ENCODE measurements at places on chromosomes 2 and 18.

DNA sequence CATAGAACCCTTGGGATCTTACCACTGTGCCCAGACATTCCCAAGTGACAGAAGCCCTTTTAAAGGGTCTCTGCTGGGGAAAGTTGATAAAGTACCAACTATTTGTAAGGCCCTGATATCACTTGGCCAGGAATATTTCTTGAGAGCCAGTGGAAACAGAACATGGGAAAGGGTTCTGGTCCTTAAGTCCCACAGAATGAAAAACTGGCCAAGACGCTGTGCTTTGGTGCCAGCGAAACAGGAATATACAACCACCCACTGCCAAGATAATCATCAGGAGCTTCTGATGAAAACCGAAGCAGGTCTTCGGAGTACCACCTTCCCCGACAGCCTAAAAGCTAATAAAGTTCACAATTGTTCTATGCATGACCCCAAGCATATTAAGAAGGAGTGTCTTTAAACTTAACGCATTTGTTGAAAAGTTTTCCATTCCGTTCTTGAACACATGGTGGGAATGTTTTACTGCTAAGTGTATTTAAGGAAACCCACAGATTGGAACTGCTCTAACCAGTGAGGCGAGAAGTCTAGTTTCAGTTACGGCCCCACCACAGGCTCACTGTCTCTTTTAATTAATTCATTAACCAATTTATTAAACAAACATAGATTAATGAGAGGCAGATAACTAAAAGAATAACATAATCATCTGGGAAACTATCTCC, 152.6 kb downstream of the ANKRD44 start:
- no peak for DNase-seq

DNA sequence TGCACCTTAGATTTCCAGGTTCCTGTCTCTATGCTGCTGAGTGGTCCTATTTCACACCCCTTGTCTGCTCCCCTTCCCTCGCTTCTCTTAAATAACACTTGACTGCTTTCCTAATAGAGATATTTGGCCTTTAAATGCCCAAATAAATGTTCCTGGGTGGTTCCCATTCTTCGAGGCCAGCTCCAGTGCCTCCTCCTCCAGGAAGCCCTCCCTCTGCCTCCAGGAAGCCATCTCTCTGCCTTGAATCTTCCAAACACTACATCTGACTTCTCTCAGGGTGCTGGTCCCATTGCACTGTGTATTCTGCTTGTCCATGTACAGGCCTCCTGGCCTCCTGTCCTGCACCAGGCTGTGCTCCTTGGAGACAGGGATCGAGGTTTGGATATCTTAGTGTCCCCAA, 14.2 kb downstream of the EHD3 start:
- DNase-seq, result no peak

GRCh38 chr2:220478305-220479058, 851.1 kb downstream of the SLC4A3 start:
- DNase-seq, result no peak

- DNase-seq, result no peak
Observed at GRCh38 chr18:54867131-54867530, 38.9 kb downstream of the RAB27B start.

DNA sequence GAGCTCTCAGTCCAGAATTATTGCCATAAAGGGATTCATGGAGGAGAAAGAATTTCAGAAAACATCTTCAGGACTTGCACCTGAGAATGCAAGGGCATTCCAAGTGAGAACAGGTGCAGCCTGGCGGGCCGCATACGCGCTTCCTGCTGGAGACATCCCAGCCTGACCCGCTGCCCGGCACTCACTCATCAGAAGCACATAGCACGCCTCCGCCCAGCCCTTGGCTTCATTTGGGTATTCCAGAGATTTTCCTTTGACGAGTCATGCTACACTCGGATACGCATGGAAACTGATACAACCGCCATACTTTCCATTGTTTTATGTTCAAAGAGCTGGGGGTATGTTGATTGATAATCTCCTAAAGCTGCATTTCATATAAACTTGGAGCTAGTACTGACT, 228.0 kb upstream of the ID2 start:
- no peak for DNase-seq

DNA sequence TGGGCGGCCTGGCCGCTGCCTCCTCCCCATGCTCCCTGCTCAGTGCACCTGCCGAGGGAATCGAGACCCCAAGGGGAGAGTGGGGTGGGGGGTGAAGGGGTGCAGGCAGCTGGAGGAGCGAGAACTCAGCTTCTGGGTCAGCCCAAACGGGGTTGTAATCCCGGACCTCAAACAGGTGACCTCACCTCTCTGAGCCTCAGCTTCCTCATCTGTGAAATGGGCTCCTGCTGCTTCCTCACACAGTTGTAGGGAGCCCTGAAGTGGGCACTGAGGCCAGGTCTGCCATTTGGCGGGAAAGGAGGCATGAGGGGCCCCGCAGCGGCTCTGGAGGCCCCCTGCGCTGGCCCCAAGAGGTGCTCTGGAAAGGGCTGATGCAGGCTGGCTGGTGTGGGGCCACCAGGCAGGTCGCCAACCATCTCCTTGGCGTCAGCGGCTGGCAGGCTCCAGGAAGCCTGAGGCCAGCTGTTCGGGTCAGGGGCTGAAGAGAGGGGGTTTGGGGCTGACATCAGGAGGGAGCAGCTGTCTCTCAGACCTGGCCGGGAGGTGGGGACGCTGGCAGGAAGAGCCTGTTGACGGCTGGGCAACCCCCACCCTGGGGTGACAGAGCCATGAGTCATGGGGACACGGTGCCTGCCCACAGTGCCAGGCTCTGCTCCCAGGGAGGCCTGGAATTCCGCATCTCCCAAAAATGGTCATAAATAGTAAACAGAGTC, 4.9 kb downstream of the KLHL30 start:
- DNase-seq, result no peak

GRCh38 chr2:230713331-230714135, 891 bp downstream of the CAB39 start:
- DNase-seq, result peak; percentile 92

- no peak for DNase-seq
Observed at GRCh38 chr2:216084547-216084946, 2.8 kb downstream of the TMEM169 start.

- no peak for DNase-seq
Observed at GRCh38 chr2:38499548-38500282, 103.0 kb downstream of the HNRNPLL start.

DNA sequence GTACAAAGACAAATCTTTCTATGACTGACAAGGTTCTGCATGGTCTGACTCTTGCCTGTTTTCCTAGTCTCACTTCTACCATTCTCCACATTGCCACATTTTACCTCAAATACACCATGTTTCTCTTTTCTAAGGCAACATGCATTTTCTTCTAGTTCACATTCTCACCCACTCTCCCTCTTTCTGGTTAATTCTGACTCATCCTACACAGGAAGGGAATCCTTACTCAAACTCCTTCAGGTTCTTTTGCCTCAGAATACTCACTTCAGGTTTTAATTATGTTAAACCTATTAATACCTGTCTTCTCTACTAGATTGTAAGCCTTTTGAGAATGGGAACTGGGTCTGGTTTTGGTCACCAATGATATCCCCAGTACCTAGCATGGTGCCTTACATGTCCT, 47.2 kb downstream of the MAP2 start:
- DNase-seq, result no peak

- DNase-seq, result peak; percentile 81
Observed at GRCh38 chr2:241762933-241763369, 13.7 kb upstream of the GAL3ST2 start.

DNA sequence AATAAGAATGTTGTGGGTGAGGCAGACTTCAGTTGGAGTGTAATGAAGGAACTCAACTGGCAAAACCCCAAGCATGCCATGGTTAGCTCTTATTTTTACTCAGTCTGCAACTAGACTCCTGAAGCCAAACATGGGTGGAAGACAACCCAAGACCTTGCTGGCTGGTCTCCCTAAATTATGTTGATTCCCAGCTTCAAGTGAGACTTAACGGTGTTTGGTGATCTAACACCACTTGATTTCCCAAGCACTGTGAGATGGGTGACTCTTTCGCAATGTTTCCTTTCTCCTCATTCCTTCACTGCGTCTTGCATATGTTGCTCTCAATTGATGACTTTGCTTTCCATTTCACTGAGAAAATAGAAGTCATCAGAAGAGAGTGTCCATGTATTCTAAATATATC, 693.1 kb downstream of the DCC start:
- DNase-seq, result no peak

- DNase-seq, result no peak
Observed at GRCh38 chr2:109339519-109339966, 210.5 kb downstream of the SH3RF3 start.

DNA sequence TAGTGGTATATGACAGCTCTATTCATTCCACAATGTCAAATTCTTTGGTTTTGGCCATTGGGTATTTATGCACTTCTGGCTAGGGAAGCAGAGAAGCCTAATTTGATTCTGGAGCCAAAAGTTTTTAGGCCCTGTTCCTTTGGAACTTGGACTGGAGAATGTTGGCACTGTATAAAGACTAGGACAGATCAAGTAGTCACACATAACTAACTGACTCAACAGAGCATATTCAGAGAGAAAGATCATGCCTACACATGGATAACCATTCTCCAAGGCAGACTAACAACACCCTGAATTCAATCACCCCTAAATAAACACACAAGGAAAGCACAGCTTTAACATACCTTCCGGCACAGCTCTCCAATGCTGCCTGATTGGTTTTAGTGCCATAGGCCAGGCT, 62.9 kb downstream of the ARHGAP15 start:
- no peak for DNase-seq

- DNase-seq, result no peak
Observed at GRCh38 chr18:36974686-36975085, 145.8 kb downstream of the KIAA1328 start.

- no peak for DNase-seq
Observed at GRCh38 chr2:58913082-58913726, 672.1 kb upstream of the FANCL start.

GRCh38 chr2:24788816-24789215, 4.4 kb downstream of the PTRHD1 start:
- DNase-seq, result no peak

DNA sequence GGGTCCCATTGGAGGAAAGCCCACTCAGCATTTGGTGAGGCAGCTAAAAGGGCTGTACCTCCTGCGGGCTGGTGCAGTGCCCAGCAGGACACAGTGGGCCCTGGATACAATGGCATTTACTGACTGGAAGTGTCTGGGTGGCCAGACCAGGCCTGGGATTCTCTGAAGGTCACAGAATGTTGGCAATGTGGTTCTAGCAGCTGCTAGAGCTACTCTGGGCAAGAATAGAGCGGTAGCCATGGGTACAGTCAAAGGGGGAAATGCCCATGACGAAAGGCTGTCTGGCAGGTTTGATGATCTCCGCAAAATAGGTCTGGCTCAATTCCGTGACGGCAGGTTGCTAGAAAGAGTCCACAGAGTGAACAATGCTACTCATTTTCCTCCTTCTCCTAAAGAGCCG, 241.8 kb downstream of the AFF3 start:
- DNase-seq, result no peak

GRCh38 chr2:47269316-47270232, 114.5 kb upstream of the STPG4 start:
- no peak for DNase-seq

DNA sequence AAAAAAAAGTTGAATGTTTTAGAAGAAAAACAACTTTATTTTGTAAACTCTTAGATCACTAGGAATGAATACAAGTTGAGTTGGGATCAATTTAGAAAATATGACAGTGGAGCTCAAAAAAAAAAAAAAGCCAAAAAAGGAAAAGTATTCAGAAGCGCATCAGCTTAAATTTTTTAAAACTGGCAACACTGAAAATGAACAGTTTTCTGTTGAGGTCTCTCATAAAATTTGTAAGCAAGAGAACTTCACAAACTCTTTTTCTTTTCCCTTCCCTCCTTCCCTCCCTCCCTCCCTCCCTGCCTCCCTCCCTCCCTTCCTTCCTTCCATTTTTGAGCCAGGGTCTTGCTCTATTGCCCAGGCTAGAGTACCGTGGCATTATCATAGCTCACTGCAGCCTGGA, 143.9 kb downstream of the B3GNT2 start:
- no peak for DNase-seq

DNA sequence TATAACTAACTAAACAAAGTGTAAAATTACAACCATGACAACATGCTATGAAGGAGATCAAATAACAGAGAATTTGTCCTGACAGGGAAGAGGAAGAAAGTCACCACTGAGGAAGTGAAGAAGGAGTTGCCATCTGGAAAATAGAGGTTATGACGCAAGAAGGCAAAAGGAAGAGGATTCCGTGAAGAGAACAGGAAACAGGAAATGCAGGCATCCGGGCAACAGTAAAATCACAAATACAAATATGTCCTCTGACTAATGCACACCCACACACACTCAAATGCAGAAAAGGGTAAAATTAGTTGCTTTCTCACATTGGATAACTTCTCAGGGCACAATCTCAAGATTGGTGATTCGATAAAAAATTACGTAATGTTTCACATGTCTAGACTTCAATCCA, 278.4 kb downstream of the TMX3 start:
- DNase-seq, result no peak

GRCh38 chr2:111904726-111905474, 6.5 kb downstream of the MERTK start:
- no peak for DNase-seq

GRCh38 chr18:74290794-74291471, 830 bp downstream of the CYB5A start:
- peak; percentile 84 for DNase-seq

GRCh38 chr2:238513346-238513745, 86.6 kb downstream of the ASB1 start:
- peak; percentile 17 for DNase-seq

- no peak for DNase-seq
Observed at GRCh38 chr2:240455647-240456446, 20.4 kb downstream of the GPC1 start.

DNA sequence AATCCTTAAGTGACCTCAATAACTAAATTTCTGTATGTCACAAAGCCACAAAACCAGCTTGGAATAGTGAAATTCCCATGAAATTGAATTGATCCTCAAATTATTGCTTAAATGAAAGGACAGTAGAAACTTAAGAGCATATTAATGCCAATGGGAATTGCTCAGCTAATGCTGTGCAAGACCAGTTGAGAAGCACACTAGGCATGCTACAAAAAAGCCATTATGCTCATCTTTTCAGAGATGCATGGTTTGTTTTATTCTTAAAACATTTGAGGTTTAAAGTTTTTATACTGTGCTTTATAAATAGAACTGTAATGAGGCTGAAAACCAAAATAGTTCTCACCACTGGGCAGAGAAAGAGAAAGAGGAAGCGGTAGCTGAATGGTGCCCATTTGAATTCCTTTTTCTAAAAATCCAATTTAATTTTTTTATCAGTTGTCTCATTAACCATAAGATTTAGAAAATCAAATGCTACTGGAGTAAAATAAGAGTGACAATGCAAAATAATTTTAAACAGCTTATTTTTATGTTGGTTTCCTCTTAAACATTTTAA, 98.6 kb downstream of the LNPK start:
- DNase-seq, result no peak

Measured in spleen (tissue), 13 donors.